Activated CD4-positive, alpha-beta memory T cell treated with anti-CD3 and anti-CD28 coated beads, Interleukin-2, amount 10 ng/mL, durations not matched to agents 7 days and 5 days (primary cell): ENCODE measurements at places on chromosomes 1 and 21. TPM values are rescaled to one million over a fixed set of nuclear protein-coding genes. Genes with fewer than 3 reads are reported as not detected.

AMY1A gene
- not detected for total RNA-seq

- no peak for DNase-seq
These were observed 9.4 kb downstream of the CYP2J2 start for GRCh38 chr1:59917026-59917784.

- DNase-seq: no peak
These were observed 27.7 kb downstream of the PKP1 start for GRCh38 chr1:201310986-201311355.

USP1 gene
- 78.6 TPM for total RNA-seq

GNG4 gene
- total RNA-seq: 0.18 TPM

TMEM200B gene
- total RNA-seq: not detected

DNA sequence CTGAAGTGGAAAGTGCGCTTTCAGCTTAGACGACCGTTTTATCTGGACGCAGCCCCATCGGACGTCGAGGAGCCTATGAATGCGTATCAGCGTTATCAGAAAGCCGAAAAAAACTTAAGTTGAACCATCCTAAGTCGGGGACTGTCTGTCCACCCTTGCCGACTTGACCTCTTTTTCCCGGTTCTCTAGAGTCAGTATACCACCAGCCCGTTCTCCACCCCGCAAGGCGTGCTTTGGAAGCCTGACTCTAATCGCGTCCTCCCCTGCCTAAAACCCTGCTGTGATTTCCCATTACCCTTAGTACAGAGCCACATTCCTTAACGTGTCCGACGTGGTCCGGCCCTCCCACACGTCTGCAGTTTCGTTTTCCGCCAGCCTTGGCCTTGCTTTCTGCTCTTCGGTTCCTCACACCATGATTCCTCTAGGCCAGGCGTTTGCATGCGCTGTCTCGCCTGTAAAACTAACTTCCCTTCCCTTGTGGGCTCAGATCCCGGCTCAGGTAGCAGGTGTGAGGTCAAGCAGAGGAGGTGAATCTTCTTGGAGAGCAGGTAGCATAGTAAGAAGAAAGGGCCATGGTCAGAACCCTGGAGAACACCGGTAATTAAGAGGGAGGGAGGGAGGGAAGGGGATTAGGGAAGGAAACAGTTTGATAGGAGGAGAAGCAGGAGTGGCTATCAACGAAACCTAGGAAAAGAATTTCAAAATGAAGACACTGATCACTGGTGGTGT, 865 bp downstream of the ADPRS start:
- DNase-seq: peak; percentile 40
